ENCODE measurements at places on chromosomes 5 and 9. TPM values are rescaled to one million over a fixed set of nuclear protein-coding genes. Genes with fewer than 3 reads are reported as not detected.

ANKRD55 gene
- total RNA-seq = 0.57 TPM

FYB1 gene
- 0.07 TPM for total RNA-seq

REEP2 gene
- total RNA-seq = 2.8 TPM

JAK2 gene
- total RNA-seq = 18.6 TPM

NEUROG1 gene
- total RNA-seq = not detected

PCDHB7 gene
- total RNA-seq = 0.40 TPM

ACSL6 gene
- total RNA-seq = not detected

SPATA31E1 gene
- total RNA-seq = not detected
